Esophagus squamous epithelium (tissue), 5 donors: ENCODE measurements at places on chromosomes 3 and 15. TPM values are rescaled to one million over a fixed set of nuclear protein-coding genes. Genes with fewer than 3 reads are reported as not detected.

The ACAN gene
- total RNA-seq = 2.6 TPM

The ADAMTSL3 gene
- 0.11 TPM for total RNA-seq

The SLC28A2 gene
- not detected for total RNA-seq

The ZXDC gene
- 34.5 TPM for total RNA-seq

The HAPLN3 gene
- total RNA-seq = 3.1 TPM
